LoVo (cell line): ENCODE measurements at places on chromosomes 7 and 10.

DNA sequence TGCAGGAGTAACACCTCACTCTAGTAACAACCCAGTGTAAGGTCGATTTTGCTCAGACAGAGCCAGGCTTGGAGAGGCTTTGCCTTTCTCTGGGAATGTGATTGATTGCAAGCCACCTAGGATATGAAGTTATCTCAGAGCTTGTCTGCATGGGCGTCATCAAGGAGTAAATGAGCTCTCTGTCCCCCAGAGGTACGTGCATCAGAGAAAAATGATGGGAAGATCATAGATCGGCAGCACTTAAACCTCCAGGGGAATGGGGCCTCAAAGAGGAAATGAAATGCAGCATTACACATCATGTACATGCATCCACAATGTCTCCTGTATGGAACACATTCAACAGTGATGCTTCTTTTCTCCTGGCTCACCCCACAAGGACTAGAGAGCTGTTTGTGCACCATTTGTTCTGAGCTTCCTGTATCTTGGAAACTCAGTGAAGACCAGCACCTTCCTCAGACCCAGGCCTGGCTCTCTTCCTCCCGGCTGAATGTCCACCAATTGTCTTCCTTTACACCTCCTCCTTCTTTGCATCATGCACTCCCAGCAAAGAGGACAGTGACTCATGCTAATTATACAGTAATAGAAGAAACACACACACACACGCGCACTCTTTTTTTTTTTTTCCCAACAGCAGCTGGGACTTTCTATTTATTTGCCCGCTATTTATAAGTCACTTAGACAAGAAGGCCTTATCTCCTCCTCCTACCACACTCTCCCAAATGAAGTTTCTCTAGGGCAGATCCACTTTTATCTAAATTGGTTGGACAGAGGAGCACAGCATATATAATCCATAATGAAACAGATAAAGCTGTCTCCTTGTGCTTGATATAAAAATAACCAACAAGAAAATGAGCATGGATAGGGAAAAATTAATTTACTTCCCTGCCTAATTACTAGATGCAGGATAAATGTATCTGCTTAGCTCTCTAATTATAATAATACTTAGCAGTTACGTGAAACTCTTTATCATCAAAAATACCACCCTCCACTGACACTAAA lies 990.7 kb downstream of the CCSER2 start:
- no peak for DNase-seq

GRCh38 chr7:111676167-111676566 lies 113.9 kb upstream of the IMMP2L start:
- no peak for DNase-seq

GRCh38 chr10:103832806-103833205 lies 22.6 kb downstream of the SH3PXD2A start:
- DNase-seq: no peak

- DNase-seq: no peak
Observed at GRCh38 chr7:64046041-64046389, 781 bp downstream of the ZNF727 start.

DNA sequence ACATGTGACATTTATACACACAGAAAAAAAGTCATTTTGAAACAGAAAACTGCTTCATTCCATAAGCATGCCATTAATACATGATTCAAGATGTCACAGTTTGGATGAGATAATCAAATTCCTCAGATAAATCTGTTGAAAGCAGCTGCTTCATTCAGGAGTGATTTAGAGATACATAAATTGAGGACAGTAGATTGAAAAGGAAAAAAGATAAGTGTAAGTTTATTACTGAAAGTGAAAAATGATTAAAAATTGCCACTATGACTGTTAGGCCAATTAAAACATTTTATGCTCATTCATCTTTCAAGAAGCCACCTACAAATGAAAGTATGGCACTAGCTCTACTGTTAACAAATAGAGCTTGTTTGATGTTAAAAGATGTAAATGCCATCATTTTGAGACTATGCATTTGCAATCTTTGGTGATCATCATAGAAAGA lies 136.9 kb upstream of the CDK6 start:
- no peak for DNase-seq

DNA sequence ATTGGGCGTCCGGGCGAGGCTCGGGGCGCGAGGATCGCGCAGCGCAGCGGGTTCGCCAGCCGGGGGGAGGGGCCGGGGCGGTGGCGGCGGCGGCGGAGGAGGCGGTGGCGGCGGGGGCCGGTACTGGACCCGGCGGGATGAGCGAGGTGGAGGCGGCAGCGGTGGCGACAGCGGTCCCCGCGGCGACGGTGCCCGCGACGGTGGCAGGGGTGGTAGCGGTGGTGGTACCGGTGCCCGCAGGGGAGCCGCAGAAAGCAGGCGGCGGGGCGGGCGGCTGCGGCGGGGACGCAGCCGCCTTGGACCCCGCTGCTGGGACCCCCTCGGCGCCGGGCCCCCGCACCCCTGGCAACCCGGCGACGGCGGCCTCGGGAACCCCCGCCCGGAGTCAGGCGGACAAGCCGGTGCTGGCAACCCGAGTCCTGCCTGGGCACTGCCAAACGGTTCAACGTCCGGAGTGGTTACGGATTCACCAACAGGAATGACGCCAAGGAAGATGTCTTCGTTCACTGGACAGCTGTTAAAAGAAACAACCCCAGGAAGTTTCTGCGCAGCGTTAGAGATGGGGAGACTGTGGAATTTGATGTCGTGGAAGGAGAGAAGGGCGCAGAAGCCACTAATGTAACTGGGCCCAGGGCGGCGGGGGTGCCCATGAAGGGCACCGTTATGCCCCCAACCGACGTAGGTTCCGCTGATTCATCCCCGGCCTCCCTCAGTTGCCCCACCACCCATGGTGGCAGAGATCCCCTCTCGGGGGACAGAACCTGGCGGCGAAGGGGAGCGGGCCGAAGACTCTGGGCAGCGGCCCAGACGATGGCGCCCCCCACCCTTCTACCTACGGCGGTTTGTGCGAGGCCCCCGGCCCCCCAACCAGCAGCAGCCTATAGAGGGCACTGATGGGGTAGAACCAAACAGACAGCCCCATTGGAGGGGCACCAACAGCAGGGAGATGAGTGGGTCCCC lies 100.3 kb upstream of the CPXM2 start:
- no peak for DNase-seq

DNA sequence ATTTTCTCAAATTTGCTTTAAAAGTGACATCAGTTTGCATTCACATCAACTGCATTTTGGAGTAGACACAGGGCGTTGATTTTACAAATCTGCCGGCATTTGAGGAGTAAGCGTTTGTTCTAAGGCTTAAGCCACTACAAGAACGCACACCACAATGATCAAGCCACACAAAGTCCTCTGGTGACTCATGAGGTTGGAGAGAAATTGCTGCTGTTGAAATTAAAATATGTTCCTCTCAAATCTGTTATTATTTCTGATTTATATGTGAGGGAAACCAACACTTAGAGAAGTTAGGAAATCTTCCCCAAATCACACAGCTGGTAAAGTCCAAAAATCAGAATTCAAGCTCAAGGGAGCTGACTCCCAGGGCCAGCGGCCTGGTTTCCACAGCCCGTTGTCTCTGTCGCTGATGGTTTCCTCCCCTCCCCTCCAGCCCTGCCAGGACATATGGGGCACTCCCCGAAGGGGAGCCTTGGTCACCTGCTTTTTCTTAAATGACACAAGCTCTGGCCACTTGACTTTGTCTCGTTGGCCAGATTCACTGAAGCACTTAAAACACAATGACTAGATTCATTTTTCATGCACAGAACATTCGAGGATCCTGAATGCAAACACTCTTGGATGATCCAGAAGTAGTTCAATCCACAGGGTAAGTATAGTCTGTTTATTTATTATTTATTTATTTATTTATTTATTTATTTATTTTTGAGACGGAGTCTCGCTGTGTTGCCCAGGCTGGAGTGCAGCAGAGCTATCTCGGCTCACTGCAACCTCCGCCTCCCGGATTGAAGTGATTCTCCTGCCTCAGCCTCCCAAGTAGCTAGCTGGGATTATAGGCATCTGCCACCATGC lies 29.2 kb upstream of the KLF6 start:
- DNase-seq: no peak

DNA sequence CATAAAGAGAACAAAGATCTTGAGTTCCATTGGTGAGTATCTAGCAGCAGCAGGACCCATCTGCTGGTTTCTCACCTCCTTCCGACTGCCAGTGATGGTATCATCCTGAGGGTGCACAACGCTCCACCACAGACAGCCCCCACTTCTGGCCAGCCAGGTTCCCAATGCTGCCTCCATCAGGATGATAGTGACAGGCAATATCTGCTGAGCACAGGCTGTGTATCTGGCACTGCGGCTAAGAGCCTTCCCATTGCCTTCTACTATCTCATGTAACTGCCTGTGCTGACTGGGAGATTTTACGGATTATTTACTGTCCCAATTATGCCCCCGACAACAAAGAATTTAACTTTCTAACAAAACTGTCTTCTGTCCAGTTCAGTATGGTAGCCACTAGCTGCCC lies 352.4 kb upstream of the AOAH start:
- DNase-seq: no peak

DNA sequence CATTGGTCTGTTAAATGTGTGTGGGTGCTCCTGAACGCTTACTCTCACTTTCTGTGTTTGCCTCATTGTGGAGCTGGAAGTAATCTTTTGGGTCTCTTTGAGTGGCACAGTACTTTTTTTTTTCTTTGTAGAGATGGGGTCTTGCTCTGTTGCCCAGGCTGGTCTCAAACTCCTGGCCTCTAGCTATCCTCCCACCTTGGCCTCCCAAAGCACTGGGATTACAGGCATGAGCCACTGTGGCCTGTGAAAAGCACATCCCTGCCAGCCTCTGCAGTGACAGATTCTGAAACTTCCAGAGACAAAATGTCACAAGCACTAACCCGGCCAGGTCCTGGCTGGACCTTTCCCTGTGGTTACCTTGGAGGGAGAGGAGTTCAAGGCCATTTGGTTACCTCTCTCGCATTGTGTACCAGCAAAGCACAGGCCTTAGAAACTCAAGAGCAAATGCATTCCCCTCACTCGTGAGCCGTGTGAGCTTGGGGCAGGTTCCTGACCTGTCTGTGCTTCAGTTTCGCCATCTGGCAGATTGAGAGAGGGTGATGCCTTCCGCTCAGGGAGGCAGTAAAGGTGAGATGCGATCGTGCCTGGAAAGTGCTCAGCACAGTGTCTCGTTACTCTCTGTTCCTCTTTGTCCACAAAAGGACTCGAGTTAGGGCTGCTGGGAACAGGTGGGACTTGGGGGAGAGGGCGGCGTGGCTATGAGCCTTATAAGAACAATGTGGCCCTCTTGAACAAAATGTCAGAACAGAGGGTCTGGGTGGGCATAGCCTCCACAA lies 72.6 kb upstream of the SEPHS1 start:
- no peak for DNase-seq

DNA sequence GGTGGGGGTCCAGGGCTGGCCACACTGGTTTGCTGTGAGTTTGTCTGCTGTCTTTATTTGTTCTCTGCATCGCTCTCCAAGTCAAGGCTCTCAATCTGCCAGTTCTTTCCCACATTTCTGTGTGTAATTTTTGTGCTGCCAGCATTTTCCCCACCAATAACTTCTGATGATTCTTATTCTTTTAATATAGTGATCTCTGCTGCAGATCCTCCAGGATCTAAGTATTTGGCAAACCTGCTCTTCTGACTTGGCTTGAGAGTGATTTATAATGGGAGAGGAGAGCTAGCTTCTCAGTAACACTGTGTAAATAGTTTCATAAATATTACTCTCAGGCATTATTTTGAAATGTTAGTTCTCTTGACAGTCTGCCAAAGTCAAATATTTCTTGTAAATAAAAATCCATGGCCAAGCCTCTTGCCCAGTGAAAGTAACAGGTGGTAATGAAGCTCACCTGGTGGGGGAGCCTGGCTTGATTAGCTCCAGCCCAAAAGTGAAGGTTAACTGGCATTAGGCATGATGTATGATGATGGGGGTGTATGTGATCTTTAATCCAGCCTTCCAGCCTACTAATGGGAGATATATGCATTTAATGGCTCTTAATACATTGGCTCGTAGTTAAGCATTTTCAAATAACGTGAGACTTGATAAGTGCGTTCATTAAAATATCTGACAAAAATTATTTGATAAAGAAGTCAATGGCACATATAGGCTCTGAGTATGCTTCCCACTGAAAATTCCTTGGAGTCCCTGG lies 1055.9 kb downstream of the KCNMA1 start:
- DNase-seq: no peak

DNA sequence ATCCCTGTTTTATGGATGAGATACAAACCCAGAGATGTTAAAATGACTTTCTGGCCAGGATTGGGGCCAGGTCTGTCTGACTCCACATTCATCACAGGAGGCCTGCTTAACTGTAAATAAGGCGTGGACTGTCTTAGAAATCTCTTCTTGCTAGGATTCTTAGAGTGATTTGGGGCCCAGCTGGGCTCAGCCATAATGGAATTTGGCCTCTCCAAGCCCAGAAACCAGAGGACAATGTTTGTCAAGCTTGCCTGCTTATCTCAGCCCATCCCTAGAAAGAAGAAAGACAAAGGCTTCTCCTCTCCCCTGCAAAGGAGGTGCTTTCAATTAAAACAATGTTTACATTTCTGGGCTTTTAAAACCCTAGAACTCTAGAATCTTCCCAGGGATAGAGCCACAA lies 2.9 kb downstream of the HABP2 start:
- DNase-seq: no peak

- no peak for DNase-seq
Observed at GRCh38 chr10:127552446-127552845, 3.3 kb downstream of the NPS start.

DNA sequence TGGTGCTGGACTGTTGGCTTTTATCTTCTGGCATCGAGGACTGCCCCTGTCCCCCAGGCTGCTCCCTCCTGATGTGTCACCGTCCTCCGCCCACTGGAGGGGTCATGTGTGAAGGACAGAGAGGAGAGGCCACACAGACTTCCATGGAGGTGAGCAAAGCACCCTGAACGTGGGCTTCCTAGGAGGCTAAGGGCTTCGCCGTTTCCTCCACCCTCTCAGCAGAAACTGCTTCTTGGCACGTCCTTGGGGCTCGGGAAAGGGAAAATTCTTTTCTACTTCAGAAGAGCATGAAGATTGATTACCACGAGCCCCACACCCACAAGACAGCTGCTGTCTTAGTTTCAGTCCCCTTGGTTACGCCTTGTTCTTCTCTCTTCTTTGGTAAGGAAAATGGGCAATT lies 218.2 kb downstream of the CCDC3 start:
- DNase-seq: no peak

DNA sequence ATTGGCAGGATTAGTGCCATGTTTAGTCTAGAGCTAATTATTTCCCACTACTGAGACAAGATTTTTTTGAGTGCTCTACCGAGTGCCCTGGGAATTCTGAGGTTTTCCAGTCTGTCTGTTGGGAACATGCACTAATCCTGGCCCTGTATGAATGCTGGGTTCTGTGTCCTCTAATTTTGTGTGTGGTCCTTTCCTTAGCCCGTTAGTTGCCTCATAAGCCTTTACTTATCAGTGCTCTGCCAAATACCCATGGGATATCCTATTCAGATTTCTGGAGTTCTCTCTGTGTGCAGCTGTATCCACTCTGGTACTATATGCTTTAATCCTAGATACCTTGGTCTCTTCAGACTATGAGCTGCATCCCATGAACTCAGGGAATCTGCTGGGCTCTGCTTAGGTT lies 13.1 kb downstream of the CSGALNACT2 start:
- no peak for DNase-seq

- DNase-seq: peak; percentile 65
Observed at GRCh38 chr10:110864662-110865140, 7.0 kb upstream of the PDCD4 start.
